Vein endothelial cell (primary cell): ENCODE measurements at places on chromosomes 16 and 17. TPM values are rescaled to one million over a fixed set of nuclear protein-coding genes. Genes with fewer than 3 reads are reported as not detected.

Gene OR3A3
- total RNA-seq = not detected in 2 replicates

Gene CDH5
- total RNA-seq = 1,229 and 1,316 TPM in 2 replicates

Gene AMZ2
- total RNA-seq = 60.1 and 66.0 TPM in 2 replicates

Gene LHX1
- total RNA-seq = not detected in 2 replicates

Gene ODAD4
- total RNA-seq = 0.33 and 0.38 TPM in 2 replicates

Gene TRAPPC2L
- total RNA-seq = 47.6 and 54.9 TPM in 2 replicates

Gene APOH
- not detected in 2 replicates for total RNA-seq

Gene ACSM3
- total RNA-seq = 6.4 and 66.6 TPM in 2 replicates

Gene RGS11
- 1.7 and 2.9 TPM in 2 replicates for total RNA-seq

Gene TTYH2
- 1.6 and 2.1 TPM in 2 replicates for total RNA-seq
